Pancreas (tissue), 10 donors: ENCODE measurements at places on chromosomes 3 and 15.

DNA sequence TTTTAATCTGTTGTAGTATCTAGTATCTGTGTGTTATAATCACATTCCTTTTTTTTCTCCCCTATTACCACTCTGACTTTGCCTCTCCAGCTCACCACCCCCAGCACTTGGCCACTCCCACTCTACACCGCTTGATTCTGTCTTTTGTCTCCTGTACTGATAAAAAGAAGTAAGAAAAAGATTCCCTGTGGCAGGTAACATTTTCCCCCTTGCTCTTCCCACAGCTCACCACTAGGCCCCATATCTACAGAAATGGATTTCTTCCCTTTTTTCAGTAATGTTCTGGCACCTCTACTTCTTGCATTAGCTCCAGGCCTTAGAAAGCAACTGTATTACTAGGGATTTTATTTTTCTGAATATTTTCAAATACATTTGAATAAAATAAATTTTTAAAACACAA, 25.6 kb downstream of the KCNH8 start:
- no peak for DNase-seq

GRCh38 chr15:66933932-66934867, 131.2 kb upstream of the SMAD3 start:
- no peak for DNase-seq

DNA sequence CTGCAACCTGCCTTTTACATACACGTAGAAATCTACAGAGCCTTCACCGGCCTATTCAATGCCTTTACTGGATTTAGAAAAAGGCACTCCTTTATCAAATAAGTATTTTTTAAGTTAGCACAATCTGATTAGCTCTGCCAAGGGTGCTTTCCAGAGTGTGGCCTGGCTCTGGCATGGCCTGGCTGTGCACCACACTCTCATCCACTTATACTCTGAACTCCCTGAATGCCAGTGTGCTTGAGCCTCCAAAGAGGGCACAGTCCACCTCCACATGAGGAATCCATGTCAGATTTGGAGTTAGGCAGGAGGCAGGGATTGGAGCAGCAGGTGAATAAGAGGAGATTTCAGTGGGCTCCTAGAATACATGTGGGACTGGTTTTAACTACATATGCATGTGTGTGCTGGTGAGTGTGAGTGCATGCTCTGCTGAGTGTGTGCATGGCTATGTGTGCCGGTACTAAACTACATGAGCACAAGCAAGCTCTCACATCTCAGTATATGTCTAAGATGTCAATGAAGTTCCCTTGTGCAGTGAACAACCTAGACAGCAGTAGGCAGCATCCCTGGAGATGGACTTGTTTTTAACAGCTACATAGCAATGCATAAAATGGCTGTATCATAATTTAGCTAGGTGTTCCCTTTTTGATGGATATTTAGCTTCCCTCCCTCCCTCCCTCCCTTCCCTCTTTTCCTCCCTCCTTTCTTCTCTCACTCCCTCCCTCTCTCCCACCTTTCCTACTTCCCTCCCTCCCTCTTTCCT, 17.8 kb upstream of the ZFAND6 start:
- DNase-seq: no peak

DNA sequence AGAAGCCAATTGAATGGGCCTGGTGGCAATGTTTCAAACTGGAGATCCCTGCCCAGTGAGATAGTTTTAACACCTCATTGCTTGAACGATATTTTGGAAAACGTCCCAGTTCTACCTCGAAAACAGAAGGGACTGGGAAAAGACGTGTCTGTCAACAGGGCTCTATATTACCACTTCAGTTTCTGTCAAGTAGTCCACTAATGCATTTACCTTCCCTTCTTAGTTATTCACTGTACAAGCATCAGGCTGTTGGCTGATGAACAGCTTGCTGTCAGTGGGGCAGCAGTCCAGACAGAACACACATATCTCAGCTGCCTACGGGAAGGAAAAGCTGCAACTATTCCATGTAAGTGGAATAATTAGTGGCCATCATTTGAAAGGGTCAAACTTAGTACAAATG, 794.7 kb upstream of the GBE1 start:
- DNase-seq: no peak

DNA sequence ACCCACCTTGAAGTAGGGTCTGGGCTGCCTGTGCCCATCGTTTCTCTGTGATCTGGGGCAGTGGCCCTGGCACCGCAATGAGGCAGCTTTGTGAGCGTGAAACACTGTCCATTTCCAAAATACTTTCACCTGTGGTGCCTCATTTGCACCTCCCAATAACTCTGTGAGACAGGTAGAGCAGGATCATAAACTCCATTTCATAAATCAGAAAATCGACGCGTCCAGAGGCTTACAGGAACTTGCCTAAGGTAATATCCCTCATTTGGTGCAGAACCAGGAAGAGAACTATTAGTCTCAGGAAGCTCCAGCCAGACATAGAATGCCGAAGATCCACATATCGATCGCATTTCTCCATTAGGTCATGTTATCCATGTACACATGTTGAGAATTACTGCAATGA, 38.2 kb upstream of the SEMA4B start:
- no peak for DNase-seq

GRCh38 chr3:186931532-186932280, 1.4 kb downstream of the ST6GAL1 start:
- peak; percentile 46 for DNase-seq
